ENCODE measurements at places on chromosomes 16 and 17.

DNA sequence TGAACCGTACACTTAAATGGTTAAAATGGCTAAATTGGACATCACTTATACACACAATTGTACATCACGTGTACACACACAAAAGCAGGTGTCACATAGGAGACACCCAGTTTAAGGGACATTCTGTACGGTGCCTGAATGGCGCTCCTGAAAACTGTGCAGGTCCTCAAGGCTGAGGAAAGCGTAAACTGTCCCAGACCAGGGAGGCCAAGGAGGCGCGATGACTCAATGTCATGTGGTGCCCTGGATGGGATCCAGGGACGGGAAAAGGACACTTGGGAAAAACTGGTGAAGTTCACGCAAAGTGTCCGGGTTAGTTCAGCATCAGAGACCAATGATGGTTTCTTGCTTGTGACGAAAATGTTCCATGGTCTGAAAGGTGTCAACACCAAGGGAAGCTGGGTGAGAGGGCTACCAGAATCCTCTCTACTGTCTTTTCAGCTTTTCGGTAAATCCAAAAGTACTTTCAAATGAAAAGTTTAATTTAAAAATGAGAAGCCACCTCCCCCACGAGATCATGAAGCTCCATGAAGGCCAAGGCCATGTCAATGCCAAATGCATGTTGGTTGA is 112.2 kb downstream of the CMIP start:
- DNase-seq = no peak

DNA sequence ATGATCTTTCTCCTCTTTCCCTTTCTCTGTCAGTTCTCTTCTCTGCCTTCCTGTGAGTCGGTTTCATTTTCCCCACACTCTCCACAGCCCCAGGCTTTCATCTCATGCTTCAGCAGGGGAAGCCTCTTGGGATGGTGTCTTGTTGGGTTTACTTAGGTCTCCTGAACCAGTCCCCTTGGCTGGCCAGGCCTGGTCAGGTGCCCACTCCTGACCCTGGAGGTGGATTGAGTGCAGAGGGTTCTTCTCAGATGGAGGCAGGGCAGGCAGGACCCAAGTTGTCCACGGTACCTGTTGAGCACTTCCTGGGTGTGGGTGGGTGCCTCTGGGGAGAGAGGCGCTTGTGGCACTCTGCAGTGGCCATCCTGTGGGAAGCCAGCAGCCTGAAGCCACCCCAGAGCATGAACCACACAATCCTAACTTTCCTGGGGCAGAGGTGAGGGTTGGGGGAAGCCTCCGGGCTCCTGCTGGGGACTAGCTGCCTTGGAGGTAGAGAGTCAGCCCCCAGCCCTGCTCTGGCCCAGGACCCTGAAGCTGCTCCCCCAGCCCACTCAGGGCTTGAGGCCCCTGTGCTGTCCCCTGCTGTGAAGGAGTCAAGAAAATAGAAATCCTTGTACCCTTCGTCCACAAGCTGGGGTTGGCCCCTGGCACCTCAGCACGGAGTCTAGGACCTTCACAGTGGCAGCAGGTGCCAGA is 2.0 kb upstream of the RAP1GAP2 start:
- no peak for DNase-seq

GRCh38 chr16:15843635-15844279 is 13.1 kb downstream of the MYH11 start:
- no peak for DNase-seq

DNA sequence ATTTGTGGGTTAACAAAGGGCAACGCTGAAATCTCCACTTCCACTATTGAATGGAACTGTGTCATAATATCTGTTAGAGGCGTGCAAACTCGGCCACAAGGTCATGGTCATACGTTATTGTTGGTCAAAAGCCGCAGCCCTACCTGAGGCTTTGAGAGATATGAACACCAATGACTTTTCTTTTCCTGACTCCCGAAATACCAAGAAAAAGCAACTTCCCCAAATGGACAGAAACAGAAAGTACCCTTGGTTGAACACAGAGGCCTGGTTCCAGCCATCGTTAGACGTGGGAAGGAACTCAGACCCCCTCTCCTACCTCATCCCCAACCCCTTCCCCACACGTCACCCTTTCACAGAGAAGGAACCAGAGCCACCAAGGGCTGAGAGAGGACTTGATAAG is 1.4 kb upstream of the PIK3R5 start:
- no peak for DNase-seq

- peak; percentile 55 for DNase-seq
These were observed 161.1 kb upstream of the CACNG5 start for GRCh38 chr17:66673668-66674276.

DNA sequence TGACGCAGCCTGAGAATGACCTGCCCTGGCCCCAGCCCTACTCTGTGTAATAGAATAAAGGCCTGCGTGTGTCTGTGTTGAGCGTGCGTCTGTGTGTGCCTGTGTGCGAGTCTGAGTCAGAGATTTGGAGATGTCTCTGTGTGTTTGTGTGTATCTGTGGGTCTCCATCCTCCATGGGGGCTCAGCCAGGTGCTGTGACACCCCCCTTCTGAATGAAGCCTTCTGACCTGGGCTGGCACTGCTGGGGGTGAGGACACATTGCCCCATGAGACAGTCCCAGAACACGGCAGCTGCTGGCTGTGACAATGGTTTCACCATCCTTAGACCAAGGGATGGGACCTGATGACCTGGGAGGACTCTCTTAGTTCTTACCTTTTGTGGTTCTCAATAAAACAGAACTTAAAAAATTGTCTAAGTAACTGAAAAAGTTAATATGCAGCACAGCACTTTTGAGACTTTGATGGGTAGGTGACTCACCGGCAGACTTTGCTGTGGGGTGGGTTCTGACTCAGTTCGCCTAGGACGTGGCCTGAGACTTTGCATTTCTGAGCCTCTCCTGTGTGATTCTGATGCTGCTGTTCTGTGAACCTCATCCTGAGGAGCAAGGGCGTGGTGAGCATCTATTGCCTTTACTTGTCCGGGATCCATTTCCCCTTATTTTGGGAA is 5.7 kb downstream of the LAT start:
- no peak for DNase-seq
